ENCODE measurements at places on chromosomes 1 and 21.

DNA sequence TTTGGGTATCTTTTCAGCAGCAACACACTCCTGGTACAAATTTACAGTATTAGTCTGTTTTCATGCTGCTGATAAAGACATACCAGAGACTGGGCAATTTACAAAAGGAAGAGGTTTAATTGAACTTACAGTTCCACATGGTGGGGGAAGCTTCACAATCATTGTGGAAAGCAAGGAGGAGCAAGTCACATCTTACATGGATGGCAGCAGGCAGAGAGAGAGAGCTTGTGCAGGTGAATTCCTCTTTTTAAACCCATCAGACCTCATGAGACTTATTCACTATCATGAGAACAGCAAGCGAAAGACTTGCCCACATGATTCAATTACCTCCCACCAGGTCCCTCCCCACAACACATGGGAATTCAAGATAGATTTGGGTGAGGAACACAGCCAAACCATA lies 124.5 kb downstream of the TPR start:
- no peak for DNase-seq

GRCh38 chr21:46004168-46004861 lies 22.7 kb downstream of the COL6A1 start:
- DNase-seq = no peak

GRCh38 chr1:225448146-225448805 lies 20.4 kb upstream of the LBR start:
- no peak for DNase-seq

GRCh38 chr1:175363031-175363430 lies 170.5 kb upstream of the KIAA0040 start:
- no peak for DNase-seq

- DNase-seq = no peak
Measured at GRCh38 chr1:174190691-174191199, 31.4 kb downstream of the RABGAP1L start.

DNA sequence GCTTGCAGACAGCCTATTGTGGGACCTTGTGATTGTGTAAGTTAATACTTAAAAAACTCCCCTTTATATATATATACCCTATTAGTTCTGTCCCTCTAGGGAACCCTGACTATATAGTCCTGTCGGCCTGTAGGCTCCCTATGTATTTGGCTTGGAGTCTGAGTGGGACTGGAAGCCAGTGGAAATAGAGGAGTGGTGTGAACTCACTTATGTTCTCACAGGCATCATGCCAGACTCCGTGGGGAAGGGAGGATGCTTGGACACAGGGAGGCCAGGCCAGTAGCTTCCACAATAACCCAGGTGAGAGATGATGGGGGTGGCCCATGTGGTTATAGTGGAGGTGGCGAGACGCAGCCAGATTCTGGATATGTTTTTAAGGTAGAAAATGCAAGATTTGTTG lies 136.7 kb upstream of the SYT6 start:
- DNase-seq = no peak

- no peak for DNase-seq
Measured at GRCh38 chr1:21100481-21100921, 76.2 kb downstream of the EIF4G3 start.

DNA sequence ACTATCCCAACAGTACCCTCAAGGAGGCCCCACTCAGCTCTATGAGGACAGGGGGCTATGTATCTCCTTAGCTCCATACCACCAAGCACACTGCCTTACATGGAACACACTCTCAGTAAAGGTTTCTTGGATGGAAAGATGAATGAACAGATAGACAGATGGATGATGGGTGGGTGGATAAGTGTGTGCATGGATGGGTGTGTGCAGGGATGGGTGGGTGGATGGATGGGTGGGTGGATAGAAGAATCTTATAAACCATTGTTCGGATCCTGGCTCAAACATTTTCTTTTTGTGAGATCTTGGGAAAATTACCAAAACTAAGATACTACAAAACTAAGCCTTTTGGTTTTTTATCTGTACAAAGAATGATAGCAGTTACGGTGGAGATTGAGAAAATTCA lies 111.0 kb upstream of the NFIA start:
- DNase-seq = no peak

DNA sequence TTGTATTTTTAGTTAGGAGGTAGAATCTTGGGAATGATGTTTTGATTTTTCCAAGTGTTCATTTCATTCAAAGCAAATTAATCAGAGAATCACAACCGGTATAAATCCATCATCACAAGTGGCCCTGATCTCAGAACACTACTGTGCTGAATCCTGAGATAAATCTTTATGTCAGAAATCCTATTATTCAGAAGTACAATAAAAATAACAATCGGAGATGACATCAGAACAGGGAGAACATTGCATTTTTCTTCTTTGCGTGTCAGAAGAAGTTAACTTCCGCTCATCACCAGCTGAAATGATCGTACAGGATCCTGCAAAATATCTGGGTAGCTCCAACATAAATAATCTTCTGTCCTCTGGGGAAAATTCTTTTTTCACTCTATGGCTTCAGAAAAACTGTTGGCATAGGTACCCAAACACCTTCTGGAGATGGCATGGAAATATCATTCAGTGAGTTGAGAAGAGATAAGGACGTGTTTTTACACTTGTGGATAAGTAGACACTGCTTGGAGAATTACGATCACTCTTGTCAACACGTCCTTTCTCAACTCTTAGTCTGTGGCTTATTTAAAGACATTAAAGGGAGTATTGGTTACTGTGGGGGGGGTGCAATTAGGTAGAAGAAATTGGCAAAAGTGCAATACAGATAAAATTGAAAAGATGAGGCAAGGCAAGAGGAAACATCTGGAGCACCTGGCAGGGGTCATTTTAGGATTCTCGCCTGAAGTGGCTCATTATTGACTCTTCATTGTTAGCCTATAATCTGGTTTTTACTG lies 46.9 kb upstream of the SMYD2 start:
- DNase-seq = no peak

DNA sequence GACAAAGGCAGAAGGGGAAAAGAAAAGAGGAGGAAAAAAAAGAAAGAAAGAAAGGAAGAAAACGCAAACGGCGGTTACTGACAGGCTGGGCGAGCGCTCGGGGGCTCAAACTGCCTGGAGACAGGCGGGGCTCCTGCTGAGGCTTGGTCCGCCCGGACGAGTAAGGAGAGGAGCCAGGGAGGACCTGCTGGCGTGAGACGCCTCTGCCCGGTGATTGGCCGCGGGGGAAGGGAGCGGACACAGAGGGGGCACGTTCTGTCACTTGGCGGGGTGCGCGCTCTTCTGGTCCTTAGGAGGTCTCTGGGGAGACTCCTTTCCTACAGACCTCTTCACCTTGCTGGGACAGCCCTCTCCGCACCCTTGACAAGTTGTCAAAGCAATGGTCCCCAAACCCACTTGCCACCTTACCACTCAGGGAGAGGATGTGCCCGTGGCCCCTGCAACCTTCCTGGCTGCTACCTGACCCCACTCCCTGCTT lies 791 bp upstream of the PIK3R3 start:
- DNase-seq = no peak

DNA sequence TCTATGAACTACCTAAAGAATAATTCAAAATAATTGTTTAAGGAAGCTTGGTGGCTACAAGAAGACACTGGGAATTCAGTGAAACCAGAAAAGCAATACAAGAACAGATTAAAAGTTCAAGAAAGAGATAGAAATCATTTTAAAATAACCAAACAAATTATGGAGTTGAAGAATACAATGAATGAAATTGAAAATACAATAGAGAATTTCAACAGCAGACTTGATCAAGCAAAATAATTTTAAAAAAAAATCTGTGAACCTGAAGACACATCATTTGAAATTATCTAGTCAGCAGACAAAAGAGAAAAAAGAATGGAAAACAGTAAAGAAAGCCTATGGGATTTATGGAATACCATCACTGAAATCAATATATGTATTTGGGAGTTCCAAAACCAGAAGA lies 31.2 kb upstream of the WNT2B start:
- no peak for DNase-seq

DNA sequence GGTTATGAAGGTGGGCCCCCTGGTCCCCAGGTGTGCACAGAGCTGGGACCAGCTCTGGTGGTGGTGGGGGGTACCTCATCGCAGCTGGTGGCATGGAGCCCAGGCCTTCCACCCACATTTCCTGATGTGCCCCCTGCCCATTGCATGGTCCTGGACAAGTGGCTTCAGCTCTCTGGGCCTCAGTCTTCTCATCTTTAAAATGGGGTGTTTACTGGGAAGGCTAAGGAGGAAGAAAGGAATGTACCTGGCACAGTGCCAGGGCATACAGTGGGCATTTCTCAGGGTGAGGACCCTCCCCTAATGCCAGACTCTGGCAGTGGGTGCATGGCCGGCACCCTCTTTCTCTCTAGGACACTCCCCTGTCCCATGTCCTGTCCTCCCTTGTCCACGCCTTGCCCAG lies 7.5 kb downstream of the CLCNKB start:
- no peak for DNase-seq

GRCh38 chr1:211549092-211549711 lies 29.8 kb downstream of the SLC30A1 start:
- no peak for DNase-seq

- no peak for DNase-seq
Measured at GRCh38 chr1:84027368-84027767, 28.4 kb upstream of the TTLL7 start.
